CD4-positive, CD25-positive, alpha-beta regulatory T cell (primary cell): ENCODE measurements at places on chromosomes 11 and 22.

GRCh38 chr22:31302006-31302405 is 9.7 kb upstream of the PIK3IP1 start:
- DNase-seq = no peak

DNA sequence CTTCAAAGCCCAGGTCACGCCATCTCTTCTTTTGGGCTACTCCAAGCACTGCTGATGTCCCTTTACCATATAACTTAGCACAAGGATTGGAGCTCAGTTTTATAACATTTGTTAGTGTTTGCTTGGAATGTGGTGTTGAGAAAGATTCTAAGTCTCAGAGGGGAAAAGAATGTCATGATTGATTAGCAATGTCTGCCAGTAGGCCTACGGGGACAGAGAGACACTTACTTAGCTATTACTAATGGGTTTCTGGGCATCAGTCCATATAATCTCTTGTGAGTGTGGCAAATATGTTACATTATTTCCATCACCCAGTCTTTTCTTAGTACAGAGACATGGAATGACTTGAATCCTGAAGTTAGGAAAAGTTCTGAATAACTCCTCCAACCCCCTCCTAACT is 75.4 kb upstream of the FSHB start:
- no peak for DNase-seq

GRCh38 chr11:119592642-119593041 is 136.4 kb downstream of the NECTIN1 start:
- DNase-seq = no peak

DNA sequence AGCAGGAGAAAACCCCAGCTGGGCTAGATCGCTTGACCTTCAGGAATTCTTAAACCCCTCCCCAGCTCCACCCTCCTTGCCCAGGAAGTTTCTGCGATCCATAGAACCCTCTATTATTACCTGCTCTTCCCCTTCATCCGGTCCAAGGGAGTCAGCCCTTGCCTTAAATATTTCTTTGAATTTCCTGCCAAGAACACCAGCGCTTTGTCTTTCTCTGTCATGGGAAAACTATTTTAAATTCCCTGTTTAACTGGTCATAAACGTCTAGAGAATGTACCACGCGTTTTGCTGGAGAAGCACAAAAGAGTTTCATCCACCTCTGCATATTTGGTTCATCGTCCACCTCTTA is 496 bp upstream of the TRAF6 start:
- DNase-seq = no peak

GRCh38 chr11:44657836-44658505 is 68.8 kb upstream of the TSPAN18 start:
- DNase-seq = no peak

DNA sequence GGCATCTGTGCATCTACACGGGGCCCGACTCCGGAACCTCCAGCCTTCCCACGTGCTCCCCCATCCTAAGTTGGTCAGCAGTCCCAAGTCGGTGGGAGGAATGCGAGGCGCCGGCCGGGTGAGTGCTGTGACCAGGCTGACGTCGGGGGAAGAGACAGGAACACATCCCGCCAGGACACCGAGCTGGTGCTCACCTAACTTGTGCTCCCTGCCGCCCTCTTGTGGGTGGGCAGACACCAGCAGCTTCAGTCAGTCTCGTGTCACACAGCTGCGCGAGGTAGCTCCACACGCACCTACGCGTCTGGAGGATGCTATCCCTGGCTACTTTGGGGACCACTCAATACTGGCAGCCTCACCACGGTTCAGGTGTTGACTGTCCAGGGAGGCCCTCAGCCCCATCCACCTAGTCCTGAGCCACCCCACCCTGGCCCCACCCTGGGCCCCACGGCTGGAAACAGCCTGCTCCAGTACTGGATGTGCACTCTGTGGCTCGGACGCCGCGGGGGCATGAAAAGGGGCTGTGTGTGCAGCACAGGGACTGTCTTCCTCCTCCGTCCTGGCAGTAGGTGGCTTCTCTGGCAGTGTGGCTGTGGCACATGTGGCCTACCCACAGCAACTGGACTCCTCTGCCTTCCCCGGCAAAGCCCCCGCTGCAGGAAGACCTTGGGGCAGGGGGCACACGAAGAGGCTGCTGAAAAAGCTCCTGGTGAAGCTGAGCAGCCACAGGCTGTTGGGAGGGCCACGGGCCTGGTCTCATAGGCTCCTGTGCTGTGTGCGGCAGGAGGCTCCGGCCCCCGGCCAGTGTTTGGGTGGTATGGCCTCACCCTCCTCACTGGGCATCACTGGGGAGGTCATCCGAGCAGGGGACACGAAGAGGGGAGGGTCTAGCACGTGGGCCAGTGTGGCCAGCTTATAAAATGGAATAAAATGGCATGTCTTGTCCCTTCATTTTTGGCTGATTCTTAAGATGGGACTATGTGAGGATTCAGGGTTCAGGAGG is 11.2 kb upstream of the BID start:
- DNase-seq = peak; percentile 65

DNA sequence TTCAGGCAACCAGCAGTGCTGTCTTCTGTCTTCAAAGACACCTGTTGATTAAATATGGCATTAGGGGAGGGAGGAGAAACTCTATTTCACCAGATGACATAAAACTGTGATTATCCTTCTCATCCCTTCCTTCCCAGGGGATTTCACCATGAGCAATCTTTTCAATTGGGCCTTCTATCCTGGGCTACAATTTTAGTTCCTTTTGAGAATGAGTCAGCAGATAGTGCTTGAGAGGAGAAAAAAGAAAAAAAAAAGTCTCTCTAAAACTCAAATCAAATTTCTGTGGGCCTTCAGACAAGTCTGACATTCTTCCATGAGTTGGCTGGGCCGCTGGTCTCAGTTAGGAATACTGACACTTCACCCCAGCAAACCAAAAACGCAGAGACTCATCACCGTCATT is 7.2 kb downstream of the FLI1 start:
- DNase-seq = no peak

GRCh38 chr22:40055143-40055883 is 60.6 kb downstream of the FAM83F start:
- peak; percentile 59 for DNase-seq

DNA sequence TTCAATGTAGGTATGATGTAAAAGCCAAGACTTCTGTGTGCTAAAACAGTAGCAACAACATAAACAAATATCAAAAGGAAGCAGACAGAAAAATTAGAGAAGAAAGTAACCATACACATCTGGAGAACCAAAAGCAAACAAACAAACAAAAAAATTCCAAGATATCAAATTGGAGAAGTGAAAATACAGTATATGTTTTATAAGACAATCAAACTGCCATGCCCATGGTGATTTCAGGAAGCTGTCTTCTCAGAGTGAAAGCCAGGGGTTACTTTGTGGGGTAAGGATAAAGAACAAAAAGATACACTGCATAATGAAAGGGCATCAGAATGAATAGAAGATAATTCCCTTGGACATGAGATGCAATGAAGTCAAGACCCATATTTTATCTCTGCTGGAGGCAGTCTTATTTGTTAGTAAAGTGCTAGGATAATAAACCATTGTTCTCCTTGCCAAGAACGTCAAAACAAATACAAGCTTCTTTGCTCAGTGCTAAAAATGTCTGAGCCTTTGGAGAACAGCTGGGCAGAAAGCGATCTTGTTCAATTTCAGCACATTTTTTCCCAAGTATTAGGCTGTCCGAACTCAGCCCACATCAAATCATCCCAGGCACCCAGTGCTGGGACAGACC is 38.1 kb upstream of the LDLRAD3 start:
- DNase-seq = no peak

DNA sequence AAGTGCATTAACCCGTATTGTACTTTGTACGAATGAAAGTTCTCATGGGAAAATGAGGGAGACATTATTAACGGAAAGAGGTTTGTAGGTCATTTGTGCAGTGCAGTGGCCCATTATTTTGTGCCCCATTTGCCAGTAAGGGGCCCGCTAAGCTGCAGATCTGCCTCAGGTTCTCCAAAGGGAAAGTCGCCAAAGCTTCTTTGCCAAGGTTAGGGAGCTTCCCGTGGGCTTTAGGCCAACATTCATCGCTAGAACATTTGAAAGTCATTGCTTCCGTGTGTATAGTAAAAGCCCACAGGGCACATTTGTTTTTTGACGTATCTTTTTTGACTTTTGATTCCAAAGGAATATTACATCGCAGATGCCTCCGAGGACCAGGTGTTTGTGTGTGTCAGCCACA is 61.0 kb upstream of the SORL1-AS1 start:
- no peak for DNase-seq

DNA sequence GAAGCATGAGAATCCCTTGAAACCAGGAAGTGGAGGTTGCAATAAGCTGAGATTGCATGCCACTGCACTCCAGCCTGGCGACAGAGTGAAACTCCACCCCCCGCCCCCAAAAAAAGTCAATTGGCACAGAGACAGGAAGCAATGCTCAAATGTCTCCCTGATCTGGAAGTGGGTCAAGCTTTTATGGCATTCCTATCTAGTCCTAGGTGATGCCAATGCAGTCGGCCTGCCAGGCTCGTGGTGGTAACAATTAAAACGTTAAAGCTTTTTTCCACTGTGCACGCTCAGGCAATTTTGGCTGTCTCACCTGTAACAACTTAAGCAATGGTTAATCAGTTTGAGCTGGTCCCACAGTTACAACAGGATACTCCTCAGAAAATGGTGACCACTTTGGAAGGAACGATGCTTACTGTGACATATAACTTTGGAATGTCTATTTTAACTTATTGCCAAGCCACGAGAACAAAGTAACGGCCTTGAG is 18.9 kb upstream of the PISD start:
- no peak for DNase-seq

DNA sequence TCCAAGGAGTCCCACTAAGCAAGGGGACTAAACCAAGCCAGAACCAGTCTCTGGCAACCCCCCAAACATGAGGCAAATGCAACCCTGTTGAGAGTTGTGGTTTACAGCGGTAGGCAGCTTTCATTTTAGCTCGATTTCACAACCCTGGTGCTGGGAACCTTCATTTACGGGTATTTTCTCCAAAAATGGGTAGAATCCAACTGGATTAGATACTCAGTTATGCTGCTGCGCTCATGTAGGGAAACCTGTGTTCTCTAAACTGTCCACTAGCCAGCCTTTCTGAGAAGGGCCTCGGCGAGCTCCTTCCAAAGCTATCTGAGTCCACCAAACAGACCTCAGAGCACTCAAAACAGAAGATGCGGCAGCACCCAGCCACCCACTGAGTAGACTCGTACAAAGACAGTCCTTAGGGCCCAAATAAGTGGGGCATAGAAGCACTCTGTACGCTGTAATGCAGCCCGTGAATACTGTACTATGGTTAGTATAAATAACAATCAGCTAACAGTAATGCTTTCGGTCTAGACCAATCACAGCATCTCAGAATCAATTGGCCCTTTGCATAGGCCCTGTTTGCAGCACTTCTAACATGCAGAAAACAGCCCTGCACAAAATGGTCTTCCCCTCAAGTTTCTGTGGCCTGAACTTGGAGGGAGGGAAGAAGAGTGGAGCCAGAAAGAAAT is 104.7 kb downstream of the ETS1 start:
- DNase-seq = peak; percentile 67

- DNase-seq = no peak
Measured at GRCh38 chr22:48334971-48335370, 1492.7 kb downstream of the BRD1 start.

DNA sequence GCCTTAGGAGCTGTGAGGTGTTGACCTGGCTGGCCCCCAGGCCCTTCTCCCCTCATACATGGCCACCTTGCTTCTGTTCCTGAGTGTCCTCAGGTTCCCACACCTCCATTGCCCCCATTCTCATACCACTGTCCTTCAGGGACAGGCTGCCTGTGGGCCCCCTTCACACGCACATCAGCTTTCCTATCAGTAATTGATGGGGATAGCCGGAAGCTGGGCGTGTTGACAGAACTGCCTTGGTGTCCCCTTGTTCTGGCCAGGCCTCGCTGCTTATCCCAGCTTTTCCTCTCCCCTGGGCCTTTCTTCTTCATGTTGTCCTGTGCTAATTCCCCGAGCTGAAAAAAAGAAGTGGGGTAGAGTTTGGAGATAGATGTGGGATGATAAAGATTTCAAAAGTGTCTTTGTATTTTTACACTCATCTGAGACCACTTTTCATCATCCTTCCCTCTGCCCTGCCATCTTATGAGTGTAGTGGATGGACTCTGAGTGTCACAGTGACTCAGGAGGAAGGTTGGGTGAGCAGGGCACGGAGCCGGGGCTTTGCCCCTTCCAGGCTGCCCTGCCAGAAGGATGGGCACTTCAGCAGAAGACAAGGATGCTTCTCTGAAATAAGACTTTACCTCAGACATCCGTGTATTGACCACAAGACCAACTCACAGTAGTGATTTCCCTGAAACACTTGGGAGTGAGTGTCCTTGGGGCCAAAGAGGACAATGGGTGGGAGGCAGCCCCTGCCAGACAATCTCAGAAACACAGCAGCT is 42.8 kb downstream of the MED15 start:
- no peak for DNase-seq

DNA sequence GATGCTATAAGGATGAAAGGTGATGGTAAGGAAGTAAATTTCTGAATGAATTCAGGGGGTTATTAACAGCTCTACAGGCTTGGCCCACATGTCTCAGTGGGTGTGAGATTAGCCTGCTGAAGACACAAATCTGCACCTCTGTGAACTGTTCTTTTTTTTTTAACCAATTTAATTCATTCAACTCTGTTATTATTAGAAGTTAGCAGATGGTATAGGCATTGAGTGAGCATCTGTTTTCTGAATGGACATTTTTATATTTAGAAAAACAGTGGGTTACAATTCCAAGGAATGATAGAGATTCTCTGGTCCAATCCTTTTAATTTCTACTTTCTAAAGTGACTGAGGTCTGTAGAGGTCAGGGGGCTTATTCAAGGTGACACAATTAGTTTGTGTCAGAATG is 122.0 kb upstream of the SORL1-AS1 start:
- DNase-seq = no peak

DNA sequence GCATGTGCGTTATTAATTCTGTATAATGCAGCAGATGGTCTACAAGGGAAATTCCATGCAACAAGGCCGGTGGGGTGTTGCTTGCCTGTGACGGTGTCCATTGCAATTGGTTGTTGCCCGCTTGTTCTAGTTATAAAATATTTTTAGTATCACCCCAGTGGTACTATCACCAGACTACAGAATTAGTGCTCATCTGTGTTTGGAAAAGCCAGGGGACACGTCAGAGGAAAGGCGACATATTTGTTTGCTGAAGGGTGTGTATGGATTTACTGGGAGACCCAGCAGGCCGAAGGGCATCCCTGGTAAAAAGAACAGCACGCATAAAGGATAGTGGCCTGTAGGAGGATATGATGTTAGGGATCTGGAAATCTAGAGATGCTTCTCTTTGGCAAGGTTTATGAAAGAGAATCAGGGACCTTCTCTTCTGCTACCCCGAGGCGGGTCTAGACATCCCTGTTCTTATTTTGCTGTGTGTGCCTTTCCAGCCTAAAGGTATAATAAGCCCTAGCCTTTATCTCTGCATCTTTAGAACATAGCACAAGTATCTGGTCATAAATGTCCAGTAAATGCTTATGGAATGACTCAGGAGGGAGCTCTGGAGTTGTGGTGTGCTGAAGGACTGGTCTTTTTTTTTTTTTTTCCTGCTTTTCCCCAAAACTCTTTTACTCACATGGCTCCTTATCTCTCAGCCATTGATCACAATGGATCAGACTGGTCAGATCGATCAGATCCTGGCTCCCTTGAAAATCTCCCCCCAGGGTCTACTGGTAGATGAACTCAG is 90.9 kb downstream of the LDLRAD3 start:
- no peak for DNase-seq
